ENCODE measurements at places on chromosomes 11 and 22.

- no peak for DNase-seq
Observed at GRCh38 chr11:19816817-19817216, 104.2 kb downstream of the NAV2 start.

DNA sequence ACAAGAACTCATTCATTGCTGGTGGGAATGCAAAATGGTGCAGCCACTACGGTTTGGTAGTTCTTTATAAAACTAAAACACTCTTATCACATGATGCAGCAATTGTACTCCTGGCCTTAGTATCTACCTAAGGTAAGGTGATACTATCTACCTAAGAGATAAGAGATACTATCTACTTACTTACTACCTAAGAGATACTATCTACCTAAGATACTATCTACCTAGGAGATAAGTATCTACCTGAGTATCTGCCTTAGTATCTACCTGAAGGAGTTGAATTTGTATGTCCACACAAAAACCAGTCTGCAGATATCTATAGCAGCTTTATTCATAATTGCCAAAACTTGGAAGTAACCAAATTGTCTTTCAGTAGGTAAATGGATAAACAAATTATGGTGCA is 29.0 kb upstream of the SMCO4 start:
- no peak for DNase-seq

GRCh38 chr11:12402691-12403120 is 25.3 kb downstream of the PARVA start:
- no peak for DNase-seq

GRCh38 chr11:121448431-121448941 is 3.6 kb upstream of the SORL1 start:
- no peak for DNase-seq

DNA sequence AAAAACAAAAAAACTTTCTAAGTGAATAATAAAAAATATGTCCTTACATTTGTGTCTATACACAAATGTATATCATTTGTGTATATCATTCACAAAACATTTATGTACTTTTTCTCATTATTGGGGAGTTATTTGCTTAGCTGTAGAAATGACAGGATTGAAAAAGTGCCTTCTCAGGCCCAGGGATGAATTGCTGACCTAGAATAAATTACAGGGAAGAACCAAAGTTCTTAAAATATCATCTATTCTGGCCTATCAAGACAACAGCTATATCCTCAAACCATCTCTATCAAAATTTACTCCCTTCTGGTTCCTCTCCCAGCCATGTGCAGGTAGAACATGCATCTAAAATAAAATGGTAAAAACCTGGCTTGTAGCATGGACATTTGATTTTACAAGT is 1.9 kb upstream of the RAB6A start:
- no peak for DNase-seq

DNA sequence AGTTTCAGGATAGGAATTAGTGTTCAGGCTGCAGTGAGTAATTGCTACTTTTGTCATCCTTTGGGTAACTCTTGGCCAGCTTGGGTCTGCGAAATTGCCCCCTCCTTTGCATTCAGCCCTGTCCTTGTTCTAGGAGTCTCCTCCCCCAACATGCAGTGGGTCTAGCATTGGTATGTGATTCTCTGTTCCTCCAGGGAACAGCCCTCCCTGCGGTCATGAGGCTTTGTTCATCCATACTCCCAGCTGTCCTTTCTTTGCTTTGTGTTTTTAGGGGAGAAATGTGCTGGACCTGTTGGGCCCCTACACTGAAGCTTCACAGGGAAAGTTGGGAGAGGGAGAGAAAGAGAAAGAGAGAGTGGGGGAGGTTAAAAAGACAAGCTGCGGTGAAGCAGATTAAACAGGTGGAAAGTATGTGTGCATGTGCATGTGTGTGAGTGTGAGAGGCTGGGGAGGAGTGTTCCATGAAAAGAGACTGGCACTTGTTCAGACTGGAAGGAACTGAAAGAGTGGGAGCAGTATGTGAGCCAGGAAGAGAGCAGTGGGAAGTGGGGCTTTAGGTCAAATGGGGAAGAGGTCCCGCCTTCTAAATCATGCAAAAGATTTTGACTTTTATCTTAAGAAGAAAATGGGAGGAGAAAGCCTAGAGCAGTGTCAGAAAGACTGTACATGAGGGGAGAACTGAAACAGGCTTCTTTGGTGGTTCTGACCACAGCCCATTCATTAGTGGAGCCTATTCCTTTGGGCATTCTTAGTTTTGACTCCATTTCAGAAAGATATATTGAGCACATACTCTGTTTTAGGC is 17.9 kb upstream of the SESN3 start:
- DNase-seq, result no peak

DNA sequence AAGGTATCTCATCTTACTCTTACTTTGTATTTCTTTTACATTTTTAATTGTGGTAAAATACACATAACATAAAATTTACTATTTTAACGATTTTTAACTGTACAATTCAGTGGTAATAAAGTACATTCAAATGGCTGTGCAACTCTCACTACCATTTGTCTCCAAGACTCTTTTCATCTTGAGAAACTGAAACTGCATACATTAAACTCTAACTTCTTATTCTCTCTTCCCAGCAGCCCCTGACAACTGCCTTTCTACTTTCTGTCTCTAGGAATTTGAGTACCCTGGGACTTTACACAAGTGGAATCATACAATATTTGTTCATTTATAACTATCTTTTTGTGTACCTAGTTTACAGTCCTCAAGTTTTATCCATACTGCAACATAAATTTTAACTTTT is 725.8 kb upstream of the KIRREL3 start:
- DNase-seq, result no peak

DNA sequence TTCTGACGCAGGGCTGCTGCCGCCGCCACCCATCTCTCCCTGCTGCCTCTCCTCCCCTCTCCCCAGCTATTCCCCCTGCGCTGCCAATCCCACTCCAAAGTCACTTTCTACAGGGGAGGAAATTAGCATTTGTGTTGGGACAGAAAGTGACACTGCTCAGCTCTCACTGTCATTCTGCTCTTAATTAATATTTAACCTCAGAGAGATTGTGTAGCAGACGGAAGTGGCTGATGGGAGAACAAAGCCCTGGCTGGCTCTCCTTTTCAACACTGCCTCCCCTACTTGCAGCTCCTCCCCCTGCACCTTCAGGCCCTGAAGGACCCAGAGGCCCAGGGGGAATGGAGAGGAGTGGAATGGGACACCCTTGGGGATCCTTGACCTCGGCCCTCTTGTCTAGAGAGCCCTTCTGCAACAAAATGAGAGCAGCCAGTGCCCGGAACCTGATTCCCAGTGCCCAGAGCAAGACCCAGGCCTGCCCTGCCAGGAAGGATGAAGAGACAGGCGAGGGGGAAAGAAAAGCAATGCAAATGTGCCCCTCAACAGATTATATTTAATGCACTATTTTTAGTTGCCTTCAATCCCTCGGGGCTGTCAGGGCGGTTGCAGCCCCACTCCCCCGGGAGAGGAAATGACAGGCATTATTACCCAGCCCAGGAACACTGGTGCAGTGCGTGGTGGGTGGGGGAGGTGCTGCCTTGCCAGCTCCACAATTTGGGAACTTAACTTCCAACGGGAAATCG is 14.6 kb upstream of the NRGN start:
- no peak for DNase-seq

GRCh38 chr11:128161994-128162393 is 425.4 kb downstream of the ETS1 start:
- no peak for DNase-seq

DNA sequence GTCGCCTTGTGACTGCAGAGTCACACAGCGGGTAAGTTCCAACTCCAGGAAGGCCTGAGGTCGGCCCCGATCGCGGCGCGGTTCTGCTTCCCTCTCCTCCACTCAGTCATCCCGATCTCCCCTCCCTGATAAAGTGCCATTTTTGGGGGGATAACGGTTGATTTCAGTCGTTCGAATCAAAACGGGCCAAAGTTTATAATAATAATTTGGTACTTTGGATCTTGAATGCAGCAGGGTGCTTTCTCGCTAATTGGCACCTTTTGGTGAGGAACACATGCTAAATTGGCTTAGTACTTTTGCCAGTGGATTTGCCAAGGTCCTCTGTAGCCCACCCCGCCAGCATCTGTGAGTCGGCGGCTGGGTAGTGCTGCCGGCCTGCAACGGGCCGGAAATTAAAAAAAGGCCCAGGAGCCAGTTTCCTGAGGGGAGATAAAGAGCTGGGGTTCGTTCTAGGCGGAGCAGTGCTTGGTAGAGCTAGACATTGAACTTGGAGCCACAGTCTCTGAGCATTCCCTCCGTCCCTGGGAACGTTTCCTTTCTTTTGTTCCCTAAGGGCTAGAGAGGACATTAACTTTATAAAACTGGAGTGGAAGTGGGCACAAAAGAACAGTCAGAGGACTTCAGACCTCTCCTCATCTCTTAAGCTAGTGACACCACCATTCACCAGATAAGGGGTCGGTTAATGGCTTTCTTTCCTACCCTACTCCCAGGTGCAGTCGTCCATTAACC is 997 bp downstream of the UBE2L3 start:
- no peak for DNase-seq

DNA sequence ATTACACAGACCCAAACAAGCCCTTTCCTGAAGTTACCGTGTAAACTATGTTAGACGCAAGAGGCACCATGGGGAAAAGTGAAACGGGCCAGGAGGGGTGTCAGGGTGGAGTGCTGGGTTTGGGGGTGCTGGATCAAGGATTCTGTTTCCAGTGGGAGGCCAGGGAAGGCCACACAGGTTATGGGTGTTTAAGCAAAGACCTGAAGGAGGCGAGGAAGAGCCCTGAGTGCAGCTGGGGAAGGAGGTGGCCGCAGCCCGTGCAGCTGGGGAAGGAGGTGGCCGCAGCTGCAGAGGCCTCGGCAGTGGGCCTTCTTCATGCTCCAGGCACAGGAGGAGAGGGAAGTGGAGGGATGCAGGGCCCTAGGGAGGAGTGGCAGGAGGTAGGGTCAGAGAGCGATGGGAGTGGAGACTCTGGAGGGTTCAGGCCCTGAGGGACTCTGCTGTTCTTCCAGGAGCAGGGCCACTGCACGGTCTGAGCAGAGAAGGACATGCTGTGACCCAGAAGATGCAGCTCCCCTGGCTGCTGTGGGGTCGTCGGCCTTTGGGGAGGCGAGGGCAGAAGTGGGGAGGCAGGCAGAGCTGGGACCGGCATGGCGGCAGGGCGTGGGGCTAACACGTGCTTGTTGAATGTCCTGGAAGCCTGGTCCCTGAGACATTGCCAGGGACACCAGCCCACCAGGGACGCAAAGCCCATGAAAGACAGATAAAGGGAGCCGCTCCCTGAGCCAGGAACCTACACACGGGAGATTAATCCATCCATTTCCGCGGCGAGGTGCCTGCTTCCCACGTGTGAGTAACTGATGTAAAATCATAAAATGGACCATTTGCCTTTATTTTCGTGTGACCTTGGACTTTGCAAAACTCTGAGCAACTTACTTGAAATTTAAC is 1049.1 kb downstream of the BRD1 start:
- no peak for DNase-seq

DNA sequence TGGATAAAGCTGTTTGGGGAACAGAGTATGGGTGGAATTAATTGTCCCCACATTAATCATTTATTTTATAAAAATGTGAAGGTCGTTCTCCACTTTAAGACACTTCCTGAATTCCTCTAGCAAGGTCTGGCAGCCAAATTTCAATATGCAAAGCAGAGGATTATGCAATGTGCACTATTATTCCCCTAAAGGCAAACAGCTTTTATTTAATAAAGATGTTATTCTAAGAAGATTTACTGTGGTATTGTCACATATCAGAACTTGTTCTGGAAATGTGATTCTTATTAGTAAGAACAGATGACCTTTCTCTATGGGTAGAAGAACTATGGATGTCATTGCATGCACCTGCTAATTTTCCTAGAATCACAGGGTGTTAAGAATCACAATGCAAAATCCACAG is 1128.8 kb upstream of the CCDC90B start:
- DNase-seq, result no peak

- no peak for DNase-seq
Observed at GRCh38 chr11:66015454-66015881, 3.7 kb downstream of the CST6 start.

GRCh38 chr22:23557036-23557435 is 23.1 kb downstream of the IGLL1 start:
- DNase-seq, result no peak

DNA sequence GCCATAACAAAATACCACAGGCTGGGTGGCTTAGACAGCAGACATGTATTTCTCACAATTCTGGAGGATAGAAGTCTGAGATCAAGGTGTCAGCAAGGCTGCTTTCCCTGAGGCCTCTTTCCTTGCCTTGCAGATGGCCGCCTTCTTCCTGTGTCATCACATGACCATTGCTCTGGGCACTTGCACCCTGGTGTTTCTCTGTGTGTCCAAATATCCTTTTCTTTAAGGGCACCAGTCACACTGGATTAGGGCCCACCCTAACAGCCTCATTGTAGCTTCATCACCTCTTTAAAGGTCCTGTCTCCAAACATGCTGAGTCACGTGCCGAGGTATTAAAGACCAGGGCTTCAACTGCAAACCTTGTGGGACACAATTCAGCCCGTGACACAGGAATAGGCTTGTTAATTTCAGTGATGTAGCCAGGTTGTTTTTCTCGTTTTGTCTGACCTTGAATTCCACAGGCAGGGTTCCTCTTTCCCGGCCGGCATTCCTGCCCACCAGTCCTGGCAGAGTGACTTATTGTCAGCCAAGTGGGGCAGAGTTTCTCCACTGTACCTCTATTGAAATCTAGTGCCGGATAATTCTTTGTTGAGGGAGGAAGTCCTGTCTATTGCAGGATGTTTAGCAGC is 100.1 kb downstream of the KCNQ1OT1 start:
- no peak for DNase-seq

DNA sequence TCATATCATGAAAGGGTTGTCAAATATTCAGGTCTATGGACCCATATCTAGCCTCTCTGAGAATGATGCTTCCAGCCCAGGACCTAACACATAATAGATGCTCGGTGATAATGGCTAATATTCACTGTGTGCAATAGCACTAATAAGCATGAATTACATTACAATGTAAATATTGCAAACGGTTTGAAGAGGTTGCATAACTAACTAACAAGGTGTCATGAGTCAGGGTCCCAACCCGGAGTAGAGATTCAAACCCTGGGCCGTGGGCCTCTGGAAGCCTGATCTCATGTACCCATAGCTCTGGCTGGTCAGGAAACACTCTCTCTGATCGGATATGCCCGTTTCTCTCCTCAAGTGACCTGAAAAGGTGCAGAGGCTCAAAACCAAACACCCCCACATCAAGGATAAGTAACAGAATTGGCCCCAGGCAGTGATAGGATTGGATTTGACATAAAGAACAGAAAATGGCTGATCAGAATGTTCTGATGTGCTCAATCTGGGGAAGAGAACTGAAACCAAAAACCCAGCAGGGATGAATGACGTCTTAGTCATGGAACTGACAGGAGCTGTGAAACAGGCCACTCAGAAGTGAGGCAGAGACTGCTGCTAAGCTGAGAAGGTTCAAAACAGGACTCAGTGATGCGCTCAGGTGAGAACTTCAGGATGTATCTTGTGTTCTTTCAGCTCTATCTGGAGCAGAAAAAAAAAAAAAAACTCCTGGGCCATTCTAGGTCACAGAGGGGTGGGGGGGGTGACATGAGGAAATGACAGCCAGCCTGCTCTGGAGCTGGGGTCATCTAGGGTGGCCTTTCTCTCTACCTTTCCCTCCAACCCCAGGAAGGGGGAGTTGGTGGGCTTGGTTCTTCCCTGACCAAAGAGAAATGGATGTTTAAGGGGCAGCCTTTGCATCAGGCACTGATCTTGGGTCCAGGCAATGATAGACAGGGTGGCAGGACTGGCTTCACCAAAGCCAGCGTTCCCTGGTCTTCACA is 6.6 kb upstream of the KCTD17 start:
- no peak for DNase-seq

GRCh38 chr11:124339396-124340141 is 19.6 kb upstream of the OR8D2 start:
- no peak for DNase-seq

Measured in NCI-H2081 (cell line).